Testis (tissue), 5 donors: ENCODE measurements at places on chromosomes 3 and 15.

- peaks cover 5% of the 10 kb centered on the region for H3K4me1 ChIP-seq
- H3K27me3 ChIP-seq, result no peaks in the 10 kb centered on the region
- H3K4me3 ChIP-seq, result no peak overlapping the region
- H3K27ac ChIP-seq, result no peak overlapping the region
- peak; percentile 10 for DNase-seq
Observed at GRCh38 chr15:99442252-99442897, 123.4 kb upstream of the MEF2A start.

DNA sequence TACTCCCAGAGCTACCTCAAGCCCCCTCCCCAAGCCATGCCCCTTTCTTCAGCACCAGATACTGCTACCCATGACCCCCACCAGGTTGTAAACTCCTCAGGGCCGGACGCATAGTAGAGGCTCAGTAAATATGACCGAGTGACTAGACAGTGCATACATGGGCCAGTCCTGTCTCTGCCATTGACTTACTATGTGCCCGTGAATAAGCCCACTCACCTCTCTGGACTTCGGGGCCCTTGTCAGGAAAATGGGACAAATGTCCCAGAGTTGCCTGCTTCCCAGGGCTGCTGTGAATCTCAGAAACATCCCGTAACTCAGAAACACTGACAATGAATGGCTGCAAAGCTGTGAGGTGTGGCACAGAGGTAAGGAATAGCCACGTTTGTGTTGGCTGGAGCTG is 48.2 kb upstream of the FGD5 start:
- no peaks in the 10 kb centered on the region for H3K27me3 ChIP-seq
- H3K4me3 ChIP-seq, result no peak overlapping the region
- H3K4me1 ChIP-seq, result no peaks in the 10 kb centered on the region

DNA sequence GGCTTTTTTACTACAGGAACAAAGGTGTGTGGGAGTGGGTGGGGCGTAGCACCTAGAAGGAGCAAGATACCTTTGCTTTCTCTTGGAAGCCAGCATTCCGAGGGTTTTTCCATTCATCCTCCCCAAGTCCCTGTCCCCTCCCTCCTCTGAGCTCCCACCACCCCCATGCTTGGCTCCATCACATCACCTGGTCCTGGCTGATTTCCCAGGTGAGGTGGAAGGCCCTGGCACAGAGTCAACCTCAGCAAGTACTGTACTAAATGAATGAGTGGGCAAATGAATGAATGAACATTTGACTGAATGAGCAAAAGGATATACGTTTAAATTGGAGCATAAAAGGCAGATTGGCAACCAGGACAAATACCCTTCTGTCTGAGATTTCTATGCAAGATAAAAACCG is 45.4 kb downstream of the DZIP1L start:
- no peak for DNase-seq

GRCh38 chr3:165503825-165504224 is 307.6 kb upstream of the SLITRK3 start:
- H3K36me3 ChIP-seq, result no peaks in the 10 kb centered on the region
- DNase-seq, result no peak
- no peaks in the 10 kb centered on the region for H3K4me1 ChIP-seq
- no peak overlapping the region for H3K4me3 ChIP-seq

DNA sequence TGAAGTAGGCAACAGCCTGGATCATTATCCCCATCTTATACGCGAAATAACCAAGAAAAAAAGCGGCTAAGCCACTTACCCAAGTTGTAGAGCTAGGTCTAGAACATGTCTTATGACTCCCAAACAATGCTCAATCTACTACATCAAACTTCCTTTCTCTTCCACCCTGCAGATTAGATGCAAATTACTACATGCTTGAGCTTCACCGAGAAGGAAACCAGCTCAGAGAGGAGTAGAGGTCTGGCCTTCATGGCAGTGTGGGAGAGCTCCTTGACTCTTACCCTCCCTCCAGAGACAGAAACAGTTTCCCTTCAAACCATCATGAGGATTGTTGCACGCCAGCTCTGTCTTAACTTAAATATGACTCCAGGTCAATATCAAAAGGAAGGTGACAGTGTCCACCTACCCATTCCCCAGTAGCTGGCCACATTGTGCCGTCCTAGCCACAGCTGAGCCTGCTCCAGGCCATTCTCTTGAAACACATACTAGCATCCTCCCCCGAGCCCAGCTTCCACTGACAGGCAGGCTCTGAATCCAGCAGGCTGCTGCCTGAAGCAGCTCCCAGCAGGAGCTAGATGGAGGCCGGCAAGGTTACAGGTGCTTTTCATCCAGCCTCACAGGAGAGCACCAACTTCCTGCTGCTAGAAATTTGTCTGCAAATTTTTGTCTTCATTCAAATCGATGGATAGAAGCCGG is 56.8 kb downstream of the CPN2 start:
- H3K4me3 ChIP-seq, result no peak overlapping the region
- no peak overlapping the region for H3K27ac ChIP-seq
- H3K27me3 ChIP-seq, result no peaks in the 10 kb centered on the region
- H3K36me3 ChIP-seq, result no peaks in the 10 kb centered on the region
- DNase-seq, result peak; percentile 71

GRCh38 chr3:116517308-116517707 is 72.0 kb upstream of the LSAMP start:
- H3K27ac ChIP-seq, result no peak overlapping the region
- H3K36me3 ChIP-seq, result no peaks in the 10 kb centered on the region
- no peaks in the 10 kb centered on the region for H3K4me1 ChIP-seq
- H3K27me3 ChIP-seq, result no peaks in the 10 kb centered on the region

DNA sequence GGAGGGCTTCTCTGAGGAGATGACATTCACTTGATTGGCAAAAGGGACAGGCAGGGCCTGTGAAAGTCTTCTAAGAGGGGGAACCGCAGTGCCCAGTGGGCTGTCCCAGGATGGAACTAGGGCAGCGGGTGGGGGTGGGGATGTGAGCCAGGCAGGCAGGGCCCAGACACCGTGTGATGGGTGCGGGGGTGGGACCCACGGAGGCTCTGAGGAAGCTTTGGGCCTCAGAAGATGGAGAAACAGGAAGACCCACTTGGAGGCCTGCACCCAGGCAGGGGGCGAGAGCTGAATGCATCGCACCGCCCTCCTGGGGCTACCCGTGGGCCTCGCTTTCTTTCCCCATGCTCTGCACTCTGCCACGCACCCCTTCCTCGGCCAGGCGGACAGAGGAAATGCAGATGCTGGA is 32.9 kb upstream of the ACAD9 start:
- no peaks in the 10 kb centered on the region for H3K27me3 ChIP-seq
- H3K36me3 ChIP-seq, result no peaks in the 10 kb centered on the region
- H3K27ac ChIP-seq, result peak overlapping the region; percentile 63
- no peak for DNase-seq
- peak overlapping the region; percentile 63 for H3K4me3 ChIP-seq

DNA sequence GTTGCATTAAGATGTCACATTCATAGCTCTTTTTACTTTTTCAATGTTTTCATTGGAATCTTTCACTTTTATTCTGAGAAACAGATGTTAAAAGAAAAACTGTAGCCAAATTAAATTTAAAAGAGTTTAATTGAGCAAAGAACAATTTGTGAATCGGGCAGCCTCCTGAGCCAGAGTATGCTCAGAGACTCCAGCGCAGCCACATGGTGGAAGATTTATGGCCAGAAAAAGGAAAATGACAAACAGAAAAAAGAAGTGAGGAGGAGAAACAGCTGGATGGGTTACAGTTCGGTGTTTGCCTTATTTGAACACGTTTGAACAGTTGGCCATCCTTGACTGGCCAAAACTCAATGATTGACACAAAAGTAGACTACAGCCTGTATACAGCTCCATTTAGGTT is 33.8 kb upstream of the RAB11A start:
- H3K36me3 ChIP-seq, result no peaks in the 10 kb centered on the region
- H3K27ac ChIP-seq, result peak overlapping the region; percentile 12
- H3K27me3 ChIP-seq, result no peaks in the 10 kb centered on the region
- H3K4me3 ChIP-seq, result no peak overlapping the region
